Activated CD8-positive, alpha-beta memory T cell treated with anti-CD3 and anti-CD28 coated beads, Interleukin-2, amount 10 ng/mL, durations not matched to agents 7 days and 5 days (primary cell): ENCODE measurements at places on chromosomes 12 and 14.

GRCh38 chr12:2244013-2244861 is 191.4 kb downstream of the CACNA1C start:
- no peak overlapping the region for H3K27ac ChIP-seq
- no peaks in the 10 kb centered on the region for H3K4me1 ChIP-seq
- no peaks in the 10 kb centered on the region for H3K36me3 ChIP-seq
- no peak overlapping the region for H3K4me3 ChIP-seq
- no peak for DNase-seq

GRCh38 chr12:41151793-41152192 is 36.3 kb upstream of the PDZRN4 start:
- H3K27me3 ChIP-seq = no peaks in the 10 kb centered on the region
- H3K4me3 ChIP-seq = no peak overlapping the region
- no peak overlapping the region for H3K27ac ChIP-seq
- H3K36me3 ChIP-seq = no peaks in the 10 kb centered on the region
- DNase-seq = no peak
- H3K4me1 ChIP-seq = no peaks in the 10 kb centered on the region

- H3K27ac ChIP-seq = no peak overlapping the region
- no peaks in the 10 kb centered on the region for H3K36me3 ChIP-seq
- no peak for DNase-seq
- H3K27me3 ChIP-seq = peaks cover 27% of the 10 kb centered on the region
- no peaks in the 10 kb centered on the region for H3K4me1 ChIP-seq
Observed at GRCh38 chr14:72013721-72014345, 81.6 kb downstream of the RGS6 start.

DNA sequence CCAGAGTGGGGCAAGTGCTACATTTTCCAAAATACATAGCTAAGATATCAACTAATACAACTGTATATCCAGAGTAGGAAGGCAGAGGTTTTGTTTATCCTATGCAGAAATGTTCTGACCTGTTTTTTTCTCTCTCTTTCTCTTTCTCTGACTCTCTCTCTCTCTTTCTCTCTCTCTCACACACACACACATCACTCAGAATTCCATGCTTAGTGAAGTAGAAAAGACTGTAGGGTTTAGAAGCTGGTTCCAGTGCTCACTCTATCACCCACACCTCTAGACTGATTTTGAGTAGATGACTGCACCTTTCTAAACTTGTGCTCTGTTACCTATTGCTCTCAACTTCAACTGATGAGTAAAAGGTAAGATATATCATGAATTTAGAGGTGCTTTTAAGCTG is 356.7 kb downstream of the LRIG3 start:
- DNase-seq = no peak
- no peak overlapping the region for H3K27ac ChIP-seq
- no peaks in the 10 kb centered on the region for H3K4me1 ChIP-seq
- no peak overlapping the region for H3K4me3 ChIP-seq
- H3K27me3 ChIP-seq = no peaks in the 10 kb centered on the region

DNA sequence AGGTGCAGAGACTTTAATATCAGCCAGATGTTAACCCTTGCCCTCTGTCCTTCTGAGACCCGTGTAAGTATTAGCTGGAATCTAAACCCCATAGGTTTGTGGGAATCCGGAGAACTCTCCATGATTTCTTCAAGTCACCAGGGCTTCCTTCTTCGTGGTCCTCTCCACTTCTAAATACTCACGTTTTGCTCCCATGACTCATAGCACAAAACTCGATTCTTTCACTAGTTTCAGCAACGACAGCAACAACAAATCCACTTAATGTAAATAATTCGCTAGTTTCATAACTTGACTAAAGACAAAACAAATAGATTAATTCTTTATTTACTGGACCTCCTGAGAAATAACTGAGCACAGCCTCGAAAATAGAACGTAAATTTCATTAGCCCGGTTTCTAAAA is 4.4 kb upstream of the CLEC2A start:
- H3K4me3 ChIP-seq = no peak overlapping the region
- peaks cover 24% of the 10 kb centered on the region for H3K27me3 ChIP-seq
- no peak overlapping the region for H3K27ac ChIP-seq
- peaks cover 7% of the 10 kb centered on the region for H3K4me1 ChIP-seq
- no peak for DNase-seq
